Cardiac fibroblast (primary cell): ENCODE measurements at places on chromosomes 11 and 22.

- peak; percentile 78 for DNase-seq
Observed at GRCh38 chr11:2149864-2150847, 10.9 kb downstream of the INS start.

- DNase-seq = no peak
Observed at GRCh38 chr11:69219991-69220390, 64.3 kb downstream of the SMIM38 start.

- DNase-seq = peak; percentile 89
Observed at GRCh38 chr11:124961972-124962609, 8.1 kb downstream of the CCDC15 start.

DNA sequence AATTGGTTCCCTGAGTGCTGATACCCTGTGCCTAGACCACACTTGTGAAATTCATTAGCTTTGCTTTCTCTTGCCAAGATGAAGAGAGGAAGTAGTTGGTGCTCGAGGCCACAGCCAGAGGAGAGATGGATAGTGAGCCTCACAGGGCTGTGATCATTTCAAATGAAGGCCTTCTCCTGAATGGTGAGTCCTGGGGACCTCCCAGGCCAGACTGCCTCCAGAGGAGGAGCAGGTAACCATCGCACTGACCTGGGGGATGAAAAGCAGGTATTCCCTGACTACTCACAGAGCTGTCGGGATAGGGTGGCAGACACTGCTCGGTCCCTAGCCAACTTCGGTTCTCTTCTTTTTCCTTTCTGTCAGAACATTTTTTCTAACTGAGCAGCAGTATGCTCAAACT is 4.8 kb upstream of the FXYD6 start:
- no peak for DNase-seq

GRCh38 chr11:77187776-77188632 is 60.0 kb downstream of the MYO7A start:
- DNase-seq = peak; percentile 85

DNA sequence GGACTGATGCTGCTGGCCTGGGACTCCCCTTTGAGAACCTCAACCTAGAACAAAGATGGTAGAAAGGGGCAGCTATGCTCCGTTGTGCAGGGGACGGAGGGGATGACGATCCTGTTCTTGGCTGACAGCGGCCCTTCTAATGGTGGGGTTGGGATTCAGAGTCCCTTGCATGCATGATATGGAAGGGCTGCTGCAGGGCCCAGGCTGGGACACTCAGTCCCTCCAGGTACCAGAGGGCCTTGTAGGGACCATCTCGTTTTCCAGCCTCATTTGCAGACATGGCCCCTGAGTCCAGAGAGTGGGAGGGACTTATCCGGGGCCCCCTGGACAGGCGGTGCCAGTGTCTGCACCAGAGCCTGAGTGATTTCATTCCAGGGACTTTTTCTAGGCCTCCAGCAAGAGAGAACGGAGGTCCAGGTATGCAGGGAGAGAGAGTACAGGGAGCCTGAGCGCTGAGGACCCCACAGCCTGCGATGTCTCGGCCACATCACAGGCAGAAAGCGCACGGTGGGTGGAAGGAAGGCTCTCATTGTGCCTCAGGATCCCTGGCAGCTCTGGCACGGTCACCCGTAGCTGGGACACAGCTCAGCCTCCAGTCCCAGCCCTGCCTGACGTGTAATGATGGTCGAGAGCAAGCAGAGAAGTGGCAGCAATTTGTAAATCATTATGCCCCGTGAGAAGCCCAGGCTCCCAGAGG is 860.8 kb downstream of the TBC1D22A start:
- no peak for DNase-seq
